ENCODE measurements at places on chromosomes 13 and 19.

GRCh38 chr19:15418231-15418578 is 583 bp downstream of the AKAP8L start:
- peak; percentile 39 for DNase-seq

DNA sequence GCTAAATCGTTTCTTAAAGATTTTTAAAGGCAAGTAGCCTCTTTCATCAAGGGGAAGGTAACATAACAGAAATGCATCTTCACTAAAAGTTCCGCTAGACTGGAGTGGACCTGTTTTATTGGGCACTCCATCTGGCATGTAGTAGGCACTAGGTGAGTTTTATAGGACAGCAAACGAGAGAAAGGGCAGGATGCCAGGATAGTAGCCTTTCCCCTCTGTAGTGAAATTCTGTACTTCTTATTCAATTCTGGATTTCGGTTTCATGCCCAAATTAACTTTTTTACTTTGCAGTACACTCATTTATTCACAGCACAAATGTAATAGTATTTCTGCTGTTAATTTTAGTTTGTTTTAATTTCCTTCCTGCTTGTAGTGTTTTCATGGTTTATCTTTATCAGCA is 45.2 kb downstream of the GPR180 start:
- DNase-seq, result no peak

GRCh38 chr19:35229601-35230000 is 1.1 kb upstream of the FAM187B start:
- DNase-seq, result no peak

DNA sequence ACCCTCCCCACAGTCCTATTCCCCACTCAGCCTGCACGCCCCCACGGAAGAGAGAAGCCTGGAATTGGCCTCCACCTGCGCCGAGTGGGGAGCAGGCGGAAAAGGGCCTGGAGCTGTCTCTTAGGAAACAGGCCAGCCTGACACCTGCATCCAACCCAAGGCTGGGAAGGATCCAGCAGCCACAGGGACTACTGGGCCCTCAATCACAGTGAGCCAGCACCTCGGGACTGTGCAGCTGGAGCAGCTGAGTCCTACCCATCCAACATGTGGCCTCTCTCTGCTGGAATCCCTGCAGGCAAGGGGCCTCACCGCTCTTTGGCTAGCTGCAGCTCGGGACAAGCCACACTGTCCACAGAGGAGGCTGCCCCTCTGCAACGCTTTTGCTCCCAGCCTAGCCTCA is 8.3 kb upstream of the EPHX3 start:
- DNase-seq, result no peak

GRCh38 chr19:16892436-16892835 is 3.6 kb downstream of the F2RL3 start:
- DNase-seq, result no peak

DNA sequence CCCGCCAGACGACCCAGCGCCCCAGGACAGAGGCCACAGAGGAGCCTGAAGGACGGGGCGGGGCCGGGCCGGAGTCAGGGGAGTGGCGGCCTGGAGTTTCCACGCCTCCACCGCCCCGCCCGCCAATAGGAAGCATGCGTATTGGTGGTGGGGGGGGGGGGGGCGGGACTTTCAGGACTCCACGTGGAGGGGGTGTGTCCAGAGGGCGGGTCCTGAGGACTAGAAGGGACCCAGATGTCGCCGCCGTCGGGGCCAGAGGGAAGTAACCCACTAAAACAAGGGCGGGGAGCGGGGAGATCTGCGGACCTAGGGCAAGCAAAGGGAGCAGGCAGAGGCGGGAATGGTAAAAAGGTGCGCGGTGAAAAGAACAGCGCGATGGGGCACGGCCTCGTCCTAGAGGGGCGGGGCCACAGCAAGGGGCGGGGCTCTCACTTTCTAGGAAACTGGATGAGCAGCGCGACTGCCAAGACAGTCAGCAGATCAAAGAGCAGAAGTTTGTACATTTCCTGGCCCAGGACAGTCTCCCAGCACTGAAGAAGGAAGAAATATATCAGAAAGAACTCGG is 2.8 kb upstream of the LENG1 start:
- peak; percentile 83 for DNase-seq

- no peak for DNase-seq
Measured at GRCh38 chr19:46508206-46508605, 12.5 kb upstream of the PNMA8B start.

GRCh38 chr13:25266706-25267105 is 20.6 kb downstream of the MTMR6 start:
- no peak for DNase-seq

- DNase-seq, result no peak
Measured at GRCh38 chr19:42857544-42857867, 22.0 kb downstream of the PSG1 start.
